Hematopoietic multipotent progenitor cell treated with erythropoietin and hydrocortisone succinate and interleukin-3 and kit ligand, for 4 days (in vitro differentiated cells): ENCODE measurements at places on chromosomes 7 and 10.

GRCh38 chr7:43456200-43456599 lies 126.7 kb upstream of the STK17A start:
- peak; percentile 10 for DNase-seq

DNA sequence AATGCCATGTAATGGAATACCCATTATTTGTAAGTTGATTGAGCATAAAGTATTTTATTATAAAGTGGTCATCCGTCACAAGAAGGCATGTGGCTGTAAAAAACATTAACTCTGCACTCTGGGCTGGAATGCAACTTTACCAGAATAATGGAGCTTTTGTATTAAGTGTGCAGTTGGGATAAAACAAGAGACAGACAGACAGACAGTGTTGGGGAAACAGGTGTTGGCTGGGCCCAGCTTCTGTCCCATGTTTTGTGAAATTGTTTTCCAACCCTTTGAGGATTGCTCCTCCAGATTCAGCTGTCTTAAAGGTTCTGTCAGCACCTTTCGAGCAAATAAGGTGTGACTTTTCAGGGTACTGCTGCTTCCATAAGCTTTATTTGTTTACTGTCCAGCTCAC lies 67.9 kb upstream of the NFKB2 start:
- no peak for DNase-seq

GRCh38 chr7:57256637-57257375 lies 124.6 kb upstream of the ZNF479 start:
- no peak for DNase-seq

- DNase-seq, result no peak
These were observed 9.2 kb downstream of the ZSCAN25 start for GRCh38 chr7:99625961-99626360.

- no peak for DNase-seq
These were observed 424.7 kb upstream of the NRP1 start for GRCh38 chr10:33759191-33759590.
